ENCODE measurements at places on chromosomes 16 and 17.

- no peak for DNase-seq
Measured at GRCh38 chr17:63542942-63543821, 7.1 kb upstream of the DCAF7 start.

DNA sequence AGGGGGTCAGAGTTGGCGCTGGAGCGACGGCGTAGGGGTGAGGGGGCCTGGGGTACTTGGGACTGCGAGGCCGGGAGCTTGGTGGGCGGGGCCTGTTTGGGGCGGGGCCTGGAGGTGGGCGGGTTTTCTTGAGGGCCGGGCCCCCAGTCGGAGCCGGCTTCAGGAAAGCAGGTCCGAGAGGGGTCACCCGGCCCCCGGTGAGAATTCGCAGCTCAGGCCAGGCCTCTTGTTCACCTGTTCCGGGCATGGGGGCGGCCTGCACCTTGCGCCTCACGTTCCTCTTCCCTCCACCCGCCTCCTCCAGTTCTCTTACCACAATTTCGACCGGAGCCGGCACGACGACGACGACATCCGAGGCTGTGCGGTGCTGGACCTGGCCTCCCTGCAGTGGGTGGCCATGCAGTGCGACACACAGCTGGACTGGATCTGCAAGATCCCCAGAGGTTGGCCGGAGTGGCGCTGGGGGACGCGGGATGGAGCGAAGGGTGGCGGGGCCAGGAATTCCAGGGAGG is 52.5 kb downstream of the MRC2 start:
- no peak for DNase-seq

GRCh38 chr16:80670170-80670865 is 129.5 kb downstream of the DYNLRB2 start:
- no peak for DNase-seq

GRCh38 chr16:67241008-67241900 is 6.0 kb downstream of the FHOD1 start:
- DNase-seq = no peak

DNA sequence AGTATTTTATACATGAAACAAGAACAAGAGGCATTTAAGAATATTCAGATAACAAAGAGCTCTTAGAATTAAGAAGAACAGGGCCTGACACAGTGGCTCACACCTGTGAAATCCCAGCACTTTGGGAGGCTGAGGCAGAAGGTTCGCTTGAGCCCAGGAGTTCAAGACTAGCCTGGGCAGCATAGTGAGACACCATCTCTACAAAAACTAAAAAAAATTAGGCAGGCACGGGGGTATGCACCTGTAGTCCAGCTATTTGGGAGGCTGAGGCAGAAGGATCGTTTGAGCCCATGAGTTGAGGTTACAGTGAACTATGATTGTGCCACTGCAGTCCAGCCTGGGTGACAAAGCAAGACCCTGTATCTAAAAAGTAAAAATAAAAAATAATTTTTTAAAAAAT is 12.5 kb upstream of the BRIP1 start:
- DNase-seq = no peak

DNA sequence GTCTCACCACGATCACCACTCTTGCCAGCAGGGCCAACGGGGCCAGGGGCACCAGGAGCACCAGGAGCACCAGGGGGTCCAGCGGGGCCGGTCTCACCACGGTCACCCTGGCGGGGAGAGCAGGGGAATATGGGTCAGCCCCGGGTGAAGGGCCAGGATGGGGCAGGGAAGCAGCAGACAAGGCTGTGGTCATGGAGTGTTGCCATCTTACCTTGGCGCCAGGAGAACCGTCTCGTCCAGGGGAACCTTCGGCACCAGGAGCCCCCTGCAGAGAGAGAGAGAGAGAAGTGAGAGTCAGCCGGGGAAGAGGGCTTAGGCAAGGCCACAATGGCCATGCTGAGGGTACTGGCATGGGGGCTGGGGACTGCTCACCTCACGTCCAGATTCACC is 12.9 kb downstream of the COL1A1 start:
- DNase-seq = no peak

GRCh38 chr17:80786470-80786869 is 205.2 kb upstream of the CHMP6 start:
- no peak for DNase-seq

DNA sequence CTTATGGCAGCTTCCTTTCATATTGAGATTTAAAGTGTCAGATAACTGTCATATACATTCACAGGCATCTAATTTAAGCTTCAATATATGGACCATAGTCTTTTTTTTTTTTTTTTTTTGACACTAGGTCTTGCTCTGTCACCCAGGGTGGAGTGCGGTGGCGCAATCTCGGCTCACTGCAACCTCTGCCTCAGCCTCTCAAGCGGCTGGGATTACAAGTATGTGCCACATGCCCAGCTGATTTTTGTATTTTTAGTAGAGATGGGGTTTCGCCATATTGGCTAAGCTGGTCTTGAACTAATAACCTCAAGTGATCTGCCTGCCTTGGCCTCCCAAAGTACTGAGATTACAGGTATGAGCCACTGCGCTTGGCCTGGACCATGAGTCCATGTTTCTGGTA is 13.6 kb downstream of the CEP95 start:
- no peak for DNase-seq
